AG08396 (cell line): ENCODE measurements at places on chromosomes 5 and 9.
A peak's percentile ranks its signal among the peaks of the same experiment; 100 is the strongest.

GRCh38 chr5:180832638-180833068 lies 28.4 kb downstream of the ZFP62 start:
- DNase-seq: no peak

GRCh38 chr5:79857714-79858409 lies 133.2 kb downstream of the MTX3 start:
- peak; percentile 41 for DNase-seq

- DNase-seq: no peak
These were observed 36.8 kb downstream of the HMGCR start for GRCh38 chr5:75373862-75374261.

DNA sequence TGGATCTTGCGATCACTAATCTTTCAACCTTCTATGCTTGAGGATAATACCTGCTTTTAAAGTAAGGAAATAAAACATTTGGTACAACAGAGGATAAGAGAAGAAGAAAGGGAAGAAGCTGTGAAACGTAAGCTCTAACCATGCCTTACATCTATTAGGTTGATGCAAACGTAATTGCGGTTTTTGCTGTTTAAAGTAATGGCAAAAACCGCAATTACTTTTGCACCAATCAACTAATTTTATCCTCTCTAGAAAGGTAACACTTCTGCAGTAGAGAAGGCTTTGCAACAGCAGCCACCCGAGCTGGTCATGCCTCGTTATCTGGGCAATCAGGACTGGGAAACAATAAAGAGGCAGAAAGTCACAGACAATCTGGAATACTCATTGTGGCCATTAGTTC lies 224.1 kb downstream of the MED10 start:
- no peak for DNase-seq

GRCh38 chr5:78779262-78779661 lies 130.7 kb upstream of the LHFPL2 start:
- no peak for DNase-seq

GRCh38 chr5:122790354-122791103 lies 15.6 kb downstream of the SNX2 start:
- no peak for DNase-seq

DNA sequence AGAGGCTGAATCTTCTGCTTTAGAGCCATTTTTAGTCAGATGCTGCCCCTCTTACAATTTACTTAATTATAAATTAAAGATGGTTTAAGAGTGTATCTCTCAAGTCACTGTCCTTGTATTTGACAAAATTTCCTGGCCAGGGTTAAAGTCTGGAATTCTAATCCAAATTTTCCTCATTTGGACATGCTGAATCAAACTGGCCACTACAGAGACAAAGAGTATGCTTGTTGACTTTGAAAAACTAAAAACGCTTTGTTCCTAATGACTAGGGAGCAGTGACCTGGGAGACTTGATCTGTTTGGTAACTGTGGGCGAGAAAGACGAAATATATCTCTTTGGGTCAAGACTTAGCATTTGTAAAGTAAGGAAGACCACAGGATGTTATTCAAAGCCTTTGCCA lies 303.2 kb downstream of the ZSWIM6 start:
- DNase-seq: no peak
